ENCODE measurements at places on chromosomes 3 and 15. TPM values are rescaled to one million over a fixed set of nuclear protein-coding genes. Genes with fewer than 3 reads are reported as not detected.

Gene ARPP21
- polyA plus RNA-seq = 0.28 TPM

Gene RYR3
- 12.6 TPM for polyA plus RNA-seq

Gene PPP1R14D
- 0.23 TPM for polyA plus RNA-seq

Gene KIF15
- 25.4 TPM for polyA plus RNA-seq

Gene PCSK6
- polyA plus RNA-seq = 21.9 TPM

Gene SIAH2
- polyA plus RNA-seq = 19.1 TPM

Gene AHSG
- polyA plus RNA-seq = not detected

Gene TMC3
- 0.24 TPM for polyA plus RNA-seq

Gene CCDC13
- 1.8 TPM for polyA plus RNA-seq

Gene C2CD4B
- 1.7 TPM for polyA plus RNA-seq

Gene LRRC3B
- 4.9 TPM for polyA plus RNA-seq

Gene FBN1
- 103 TPM for polyA plus RNA-seq

Gene GRIP2
- 1.4 TPM for polyA plus RNA-seq

Gene CASR
- 0.04 TPM for polyA plus RNA-seq

Gene SLC22A13
- polyA plus RNA-seq = 0.42 TPM

Gene IL1RAP
- polyA plus RNA-seq = 23.4 TPM

Gene UROC1
- 0.13 TPM for polyA plus RNA-seq

Gene MAP2K5
- polyA plus RNA-seq = 25.0 TPM

Gene PIF1
- polyA plus RNA-seq = 11.2 TPM

Gene STRIT1
- not detected for polyA plus RNA-seq

Gene BBS4
- polyA plus RNA-seq = 49.3 TPM

Gene TBC1D2B
- polyA plus RNA-seq = 49.4 TPM

Gene UMPS
- 42.0 TPM for polyA plus RNA-seq

Gene SH2D7
- polyA plus RNA-seq = 0.58 TPM

Gene CPB1
- polyA plus RNA-seq = 0.39 TPM

Gene FEM1B
- polyA plus RNA-seq = 49.1 TPM

Gene SIDT1
- polyA plus RNA-seq = 1.9 TPM

Gene SEMA7A
- polyA plus RNA-seq = 5.4 TPM

Gene CMTM8
- polyA plus RNA-seq = 12.0 TPM

Gene PLCB2
- 13.5 TPM for polyA plus RNA-seq

Gene WDR49
- polyA plus RNA-seq = 3.0 TPM

Gene CPEB1
- polyA plus RNA-seq = 3.2 TPM

Gene ATP2C1
- polyA plus RNA-seq = 113 TPM
